ENCODE measurements at places on chromosomes 5 and 9.

DNA sequence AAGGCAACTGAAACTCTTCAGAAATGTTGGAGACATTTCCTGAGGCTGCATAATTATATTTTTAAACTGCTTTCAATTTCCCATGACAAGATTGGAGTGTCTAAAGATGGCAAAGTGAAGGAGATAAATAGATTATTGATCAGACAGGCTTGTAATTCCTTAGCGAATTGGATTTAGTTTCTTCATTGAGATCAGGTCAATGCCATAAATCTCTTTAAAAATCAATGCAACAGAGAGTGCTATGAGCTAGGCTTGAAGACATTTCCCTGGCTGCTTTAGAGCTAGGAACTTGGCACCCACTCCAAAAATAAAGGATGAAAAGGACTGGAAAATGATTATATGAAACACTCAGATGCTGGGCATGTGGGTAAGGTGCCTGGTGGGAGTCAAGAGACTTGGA is 828.4 kb downstream of the TLR4 start:
- no peak for DNase-seq

- no peak for DNase-seq
Observed at GRCh38 chr5:40605295-40605958, 74.3 kb upstream of the PTGER4 start.

- no peak for DNase-seq
Observed at GRCh38 chr5:175477440-175477839, 920 bp upstream of the SFXN1 start.

- DNase-seq, result no peak
Observed at GRCh38 chr5:175422058-175422457, 21.9 kb downstream of the DRD1 start.

GRCh38 chr9:21936161-21936560 is 58.0 kb downstream of the CDKN2A start:
- DNase-seq, result no peak

- no peak for DNase-seq
Observed at GRCh38 chr9:89617978-89618377, 13.2 kb downstream of the GADD45G start.
